ENCODE measurements at places on chromosomes 3 and 15.
A peak's percentile ranks its signal among the peaks of the same experiment; 100 is the strongest.

- DNase-seq, result peak; percentile 82
Observed at GRCh38 chr3:69499899-69500421, 114.1 kb upstream of the FRMD4B start.

GRCh38 chr3:11698326-11699082 lies 54.8 kb upstream of the VGLL4 start:
- no peak for DNase-seq

GRCh38 chr3:137039570-137039969 lies 81.8 kb downstream of the IL20RB start:
- DNase-seq, result no peak

DNA sequence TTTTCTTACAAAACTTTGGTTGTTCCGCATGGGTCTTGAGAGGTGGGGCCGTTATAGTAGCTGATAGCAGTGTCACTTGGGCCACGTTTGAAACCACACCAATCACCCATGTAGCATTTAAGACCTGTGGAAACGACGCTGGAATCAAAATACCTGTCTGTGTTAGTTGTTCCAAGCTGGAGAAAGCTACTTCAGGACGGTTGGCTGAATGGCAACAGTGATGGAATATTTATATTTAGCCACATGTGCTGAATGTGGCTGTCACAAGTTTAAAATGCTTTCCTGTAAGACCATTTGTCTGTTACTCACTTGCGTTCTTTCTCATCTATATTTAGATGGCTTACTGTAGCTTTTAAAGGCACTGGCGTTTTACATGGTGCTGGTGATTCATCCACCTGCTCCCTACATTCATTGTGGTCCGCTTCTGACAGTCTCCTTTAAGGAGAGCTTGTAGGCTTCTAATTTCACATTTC lies 1.4 kb downstream of the DNAJA4 start:
- no peak for DNase-seq

DNA sequence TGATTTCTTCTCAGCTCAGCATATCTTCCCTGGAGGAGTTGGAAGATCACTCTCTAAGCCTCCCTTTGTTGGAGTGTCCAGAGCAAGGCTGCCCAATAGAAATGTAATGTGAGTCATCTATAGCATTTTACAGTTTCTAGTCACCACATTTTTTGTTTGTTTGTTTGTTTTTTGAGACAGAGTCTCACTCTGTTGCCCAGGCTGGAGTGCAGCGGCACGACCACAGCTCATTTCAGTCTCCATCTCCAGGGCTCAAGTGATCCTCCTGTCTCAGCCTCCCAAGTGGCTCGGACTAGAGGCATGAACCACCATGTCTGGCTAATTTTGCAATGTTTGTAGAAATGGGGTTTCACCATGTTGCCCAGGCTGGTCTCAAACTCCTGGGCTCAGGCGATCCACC lies 21.3 kb downstream of the KLHL6 start:
- no peak for DNase-seq

DNA sequence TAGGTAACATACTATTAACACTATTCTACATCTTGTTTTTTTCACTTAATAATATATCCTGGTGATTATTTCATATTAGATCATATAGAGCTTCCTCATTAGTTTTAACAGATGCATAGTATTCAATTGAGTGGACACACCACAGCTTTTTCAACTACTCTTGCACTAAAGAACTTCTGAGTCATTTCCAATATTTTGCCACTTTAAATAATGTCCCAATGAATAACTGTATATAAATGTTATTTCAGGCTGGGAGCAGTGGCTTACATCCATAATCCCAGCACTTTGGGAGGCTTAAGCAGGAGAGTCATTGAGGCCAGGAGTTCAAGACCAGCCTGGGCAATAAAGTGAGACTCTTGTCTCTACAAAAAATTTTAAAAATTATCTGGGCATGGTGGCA lies 26.9 kb downstream of the MAP1A start:
- DNase-seq, result no peak

DNA sequence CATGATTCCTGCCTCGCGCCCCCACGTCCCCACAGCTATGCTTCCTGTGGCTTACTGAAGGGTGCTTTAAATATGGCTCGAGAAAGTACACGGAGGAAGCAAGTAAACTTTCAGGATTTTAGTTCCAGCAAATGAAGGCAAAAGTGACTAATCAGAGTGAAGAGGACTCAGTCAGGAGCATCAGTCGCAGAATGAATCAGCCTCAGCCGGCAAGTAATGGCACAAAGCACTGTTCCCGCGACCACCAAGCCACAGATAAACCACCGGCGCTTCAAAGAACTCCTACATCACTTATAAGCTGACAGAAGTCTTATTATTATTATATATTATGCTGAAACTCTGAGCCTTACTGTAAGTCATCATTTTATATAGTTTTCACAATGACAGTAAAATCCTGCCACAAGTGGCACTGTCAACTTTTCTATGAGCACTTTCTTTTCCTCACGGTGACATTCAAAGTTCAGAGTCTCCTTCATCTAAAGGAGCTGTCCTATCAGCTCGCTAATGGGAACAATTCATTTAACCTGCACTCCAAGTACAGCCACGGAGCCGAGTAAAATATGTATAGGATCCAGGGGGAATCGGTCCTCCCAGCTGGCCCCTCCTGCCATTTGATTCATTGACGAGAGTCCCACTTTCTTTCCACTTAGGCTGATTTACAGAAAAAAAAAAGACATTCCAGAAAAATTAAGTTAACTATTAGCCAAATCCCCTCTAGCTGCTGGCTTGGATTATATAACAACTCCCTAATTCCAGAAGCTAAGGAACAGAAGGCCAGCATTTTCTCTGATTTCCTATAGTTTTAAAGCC lies 217.0 kb upstream of the ICE2 start:
- no peak for DNase-seq

GRCh38 chr3:174202116-174202515 lies 657.0 kb upstream of the NAALADL2 start:
- no peak for DNase-seq

DNA sequence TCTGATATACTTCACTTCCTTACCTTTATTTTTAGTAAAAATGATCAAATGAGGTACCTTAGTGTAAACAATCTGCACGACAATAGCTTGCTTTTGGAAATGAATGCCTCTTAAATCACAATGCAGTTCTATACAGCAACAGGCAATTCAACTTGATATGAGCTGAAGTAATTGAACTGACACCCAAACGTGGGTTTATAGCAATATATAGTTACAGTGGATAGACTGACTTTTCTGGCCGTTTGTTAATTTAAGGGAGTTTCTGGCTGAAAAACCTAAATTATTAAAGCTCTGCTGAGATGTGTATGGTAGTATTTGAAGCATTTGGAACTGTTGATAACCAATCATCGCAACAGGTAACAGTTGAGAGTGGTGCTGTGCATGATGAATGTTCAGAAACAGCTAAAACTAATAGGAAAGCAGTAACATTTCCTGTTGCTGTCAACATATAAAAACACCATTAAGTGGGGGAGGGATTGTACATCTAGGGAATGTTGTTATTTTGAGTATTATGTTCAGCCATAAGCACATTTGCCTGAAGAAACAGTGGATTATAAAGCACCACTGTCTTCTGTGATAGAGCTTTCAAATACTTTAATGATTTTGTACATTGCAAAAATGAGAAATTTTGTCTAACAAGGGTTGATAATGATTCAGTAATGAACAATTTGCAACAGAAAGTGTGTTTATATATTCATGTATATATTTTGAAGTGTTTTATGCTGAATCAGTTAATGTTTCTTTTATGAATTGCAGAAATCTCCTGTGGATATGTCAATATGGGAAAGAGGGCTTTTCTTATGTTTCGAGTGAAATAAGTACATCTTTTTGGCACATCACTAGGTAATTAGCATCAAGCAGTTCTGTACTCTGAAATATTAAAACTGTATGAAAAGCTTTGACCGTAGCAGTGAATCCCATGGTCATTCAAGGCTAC lies 176.1 kb downstream of the TCF12 start:
- no peak for DNase-seq

- DNase-seq, result no peak
Observed at GRCh38 chr15:85619992-85620689, 174.6 kb downstream of the KLHL25 start.

- DNase-seq, result no peak
Observed at GRCh38 chr3:14227856-14228255, 49.2 kb downstream of the LSM3 start.

DNA sequence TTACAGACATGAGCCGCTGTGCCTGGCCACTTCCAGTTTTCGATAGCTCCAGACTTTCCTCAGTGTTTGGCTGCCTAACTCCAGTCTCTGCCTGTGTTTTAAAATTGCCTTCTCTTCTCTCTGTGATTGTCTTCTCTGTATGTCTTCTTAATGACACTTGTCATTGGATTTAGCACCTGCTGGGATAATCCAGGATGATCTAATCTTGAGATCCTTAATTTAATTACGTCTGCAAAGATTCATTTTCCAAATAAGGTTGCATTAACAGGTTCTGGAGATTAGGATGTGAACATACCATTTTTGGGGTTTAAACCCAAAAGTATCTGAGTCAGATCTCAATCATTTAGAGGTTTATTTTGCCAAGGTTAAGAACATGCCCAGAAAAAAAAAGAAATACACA lies 222.2 kb upstream of the PDZRN3 start:
- no peak for DNase-seq

GRCh38 chr3:63855333-63855940 lies 8.2 kb downstream of the THOC7 start:
- DNase-seq, result no peak

- DNase-seq, result no peak
Observed at GRCh38 chr3:126535636-126536035, 11.7 kb downstream of the CHST13 start.

GRCh38 chr3:127702151-127702578 lies 29.4 kb downstream of the ABTB1 start:
- peak; percentile 82 for DNase-seq

DNA sequence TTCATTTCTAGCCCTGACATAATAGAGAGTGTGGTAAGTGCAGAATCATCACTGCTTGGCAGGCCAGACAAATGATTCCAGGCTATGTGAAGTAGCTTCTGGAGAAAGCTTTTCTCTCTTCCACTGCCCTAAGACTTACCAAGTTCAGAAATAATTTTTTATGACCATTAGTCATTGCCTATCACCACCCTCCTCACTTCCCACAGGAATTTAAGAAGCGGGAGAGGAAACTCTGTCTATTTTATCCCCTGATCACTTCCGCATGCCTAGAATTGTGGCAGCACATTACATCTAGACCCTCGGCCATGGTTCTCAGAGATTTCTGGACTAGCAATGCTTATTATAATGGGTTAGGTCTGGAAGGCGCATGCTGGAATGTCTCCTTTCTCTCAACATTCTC lies 397.8 kb upstream of the NR2F2 start:
- no peak for DNase-seq

DNA sequence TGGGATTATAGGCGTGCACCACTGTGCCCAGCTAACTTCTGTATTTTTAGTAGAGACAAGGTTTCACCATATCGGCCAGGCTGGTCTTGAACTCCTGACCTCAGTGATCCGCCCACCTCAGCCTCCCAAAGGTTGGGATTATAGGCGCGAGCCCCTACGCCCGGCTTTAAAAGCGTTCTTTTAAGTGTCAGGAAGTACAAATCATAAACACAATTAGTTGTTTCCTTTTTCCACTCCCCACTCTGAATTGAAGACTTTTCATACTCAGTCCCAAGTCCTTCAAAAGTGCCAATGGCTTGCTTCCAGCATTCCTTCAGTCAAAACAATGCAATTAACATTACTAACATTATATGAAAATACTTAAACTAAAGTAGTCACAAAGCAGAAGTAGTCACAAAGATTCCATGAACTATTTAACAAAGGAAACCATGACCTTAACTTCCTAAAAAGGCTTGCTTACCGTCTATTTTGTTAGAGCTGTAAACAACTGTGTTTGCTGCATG lies 8.1 kb downstream of the WDR82 start:
- DNase-seq, result no peak

DNA sequence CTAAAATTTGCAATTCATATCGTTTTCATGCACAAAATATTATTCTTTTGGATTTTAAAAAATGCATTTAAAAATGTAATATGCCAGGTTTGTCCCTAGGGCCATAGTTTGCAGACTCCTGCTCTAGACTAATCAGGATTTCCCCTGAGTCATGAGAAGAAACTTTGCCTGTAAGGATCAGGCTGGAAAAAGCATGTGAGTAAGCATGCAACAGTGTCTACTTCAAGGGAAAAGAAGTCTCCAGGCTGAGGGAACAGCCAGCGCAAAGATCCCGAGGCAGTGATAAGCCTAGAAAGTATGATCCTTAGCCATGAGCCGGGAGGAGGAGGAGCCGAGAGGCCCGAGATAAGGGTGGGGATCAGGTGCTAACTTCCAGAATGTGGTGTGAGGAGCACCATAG lies 382.8 kb upstream of the CFAP20DC start:
- no peak for DNase-seq

GRCh38 chr3:184806567-184807271 lies 5.2 kb upstream of the VPS8 start:
- no peak for DNase-seq

GRCh38 chr3:104987859-104988258 lies 378.9 kb upstream of the ALCAM start:
- no peak for DNase-seq

- DNase-seq, result no peak
Observed at GRCh38 chr15:90231028-90232017, 2.4 kb downstream of the CIB1 start.

- no peak for DNase-seq
Observed at GRCh38 chr15:78943692-78944091, 1.2 kb downstream of the CTSH start.

DNA sequence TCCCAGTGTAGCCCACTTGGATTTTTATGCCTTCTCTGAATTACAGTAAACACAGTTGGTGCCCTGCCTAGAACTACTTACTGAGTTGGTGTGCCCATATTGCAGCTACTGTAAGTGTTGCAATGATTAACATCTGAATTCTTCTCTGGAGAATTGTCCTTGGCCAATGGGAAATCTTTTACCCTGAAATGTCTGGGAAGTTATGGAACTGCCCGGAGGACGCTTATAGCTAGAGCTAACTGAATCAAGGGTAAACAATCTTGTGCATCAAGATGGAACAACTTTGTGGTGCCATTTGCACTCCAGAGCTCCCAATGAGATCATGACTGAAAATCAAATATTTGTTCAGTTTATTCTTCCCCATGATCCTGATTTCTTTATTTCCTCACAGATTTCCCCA lies 246.7 kb upstream of the CBLB start:
- no peak for DNase-seq

GRCh38 chr15:62781081-62781497 lies 261.5 kb upstream of the TPM1 start:
- no peak for DNase-seq

- DNase-seq, result no peak
Observed at GRCh38 chr3:190092250-190092649, 28.4 kb downstream of the P3H2 start.

DNA sequence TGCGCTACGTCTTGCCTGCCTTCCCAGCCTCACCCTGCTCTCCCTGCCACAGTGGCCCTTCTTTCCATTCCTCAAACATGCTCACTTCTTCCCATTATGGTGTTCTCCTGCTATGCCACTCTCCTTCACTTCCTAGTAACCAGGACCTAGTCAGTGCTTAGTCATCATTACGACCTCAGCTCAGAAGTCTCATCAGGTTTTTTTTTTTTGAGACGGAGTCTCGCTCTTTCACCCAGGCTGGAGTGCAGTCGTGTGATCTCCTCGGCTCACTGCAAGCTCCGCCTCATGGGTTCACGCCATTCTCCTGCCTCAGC lies 149.5 kb downstream of the GREM1 start:
- no peak for DNase-seq

GRCh38 chr15:35290301-35290721 lies 205.2 kb upstream of the NANOGP8 start:
- DNase-seq, result no peak
